ENCODE measurements at places on chromosomes 11 and 22. TPM values are rescaled to one million over a fixed set of nuclear protein-coding genes. Genes with fewer than 3 reads are reported as not detected.

The RIMBP3B gene
- total RNA-seq: 0.86 TPM

- H3K27me3 ChIP-seq: no peaks in the 10 kb centered on the region
- no peak for DNase-seq
- no peak overlapping the region for H3K27ac ChIP-seq
Observed at GRCh38 chr22:30087611-30088010, 7.3 kb downstream of the HORMAD2 start.

DNA sequence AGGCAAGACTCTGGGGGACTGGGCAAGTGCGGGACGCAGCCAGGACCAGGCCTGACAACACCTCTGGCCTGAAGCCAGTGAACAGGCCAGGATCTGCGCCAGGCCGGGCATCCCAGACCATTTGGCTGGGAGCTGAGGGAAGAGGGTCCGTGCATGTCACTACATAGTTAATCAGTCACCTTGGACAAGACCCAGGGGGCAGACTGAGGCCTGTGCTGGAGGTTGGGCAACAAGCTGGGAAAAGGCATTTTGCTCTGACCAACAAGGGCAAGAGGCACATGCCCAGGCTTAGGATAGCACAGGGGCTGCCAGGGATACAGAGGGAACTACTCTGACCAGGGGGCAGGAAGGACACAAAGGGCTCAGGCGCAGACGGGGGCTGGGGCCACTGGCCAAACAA is 7.0 kb upstream of the CHADL start:
- H3K4me1 ChIP-seq: no peaks in the 10 kb centered on the region
- no peak overlapping the region for H3K27ac ChIP-seq
- no peak for DNase-seq
- no peaks in the 10 kb centered on the region for H3K27me3 ChIP-seq
- H3K4me3 ChIP-seq: no peak overlapping the region
- peaks cover 73% of the 10 kb centered on the region for H3K36me3 ChIP-seq

GRCh38 chr11:132402071-132402684 is 1031.8 kb downstream of the NTM start:
- no peaks in the 10 kb centered on the region for H3K36me3 ChIP-seq
- H3K27ac ChIP-seq: no peak overlapping the region
- no peak for DNase-seq
- H3K4me1 ChIP-seq: no peaks in the 10 kb centered on the region
- H3K4me3 ChIP-seq: no peak overlapping the region

The APOA4 gene
- total RNA-seq: not detected

DNA sequence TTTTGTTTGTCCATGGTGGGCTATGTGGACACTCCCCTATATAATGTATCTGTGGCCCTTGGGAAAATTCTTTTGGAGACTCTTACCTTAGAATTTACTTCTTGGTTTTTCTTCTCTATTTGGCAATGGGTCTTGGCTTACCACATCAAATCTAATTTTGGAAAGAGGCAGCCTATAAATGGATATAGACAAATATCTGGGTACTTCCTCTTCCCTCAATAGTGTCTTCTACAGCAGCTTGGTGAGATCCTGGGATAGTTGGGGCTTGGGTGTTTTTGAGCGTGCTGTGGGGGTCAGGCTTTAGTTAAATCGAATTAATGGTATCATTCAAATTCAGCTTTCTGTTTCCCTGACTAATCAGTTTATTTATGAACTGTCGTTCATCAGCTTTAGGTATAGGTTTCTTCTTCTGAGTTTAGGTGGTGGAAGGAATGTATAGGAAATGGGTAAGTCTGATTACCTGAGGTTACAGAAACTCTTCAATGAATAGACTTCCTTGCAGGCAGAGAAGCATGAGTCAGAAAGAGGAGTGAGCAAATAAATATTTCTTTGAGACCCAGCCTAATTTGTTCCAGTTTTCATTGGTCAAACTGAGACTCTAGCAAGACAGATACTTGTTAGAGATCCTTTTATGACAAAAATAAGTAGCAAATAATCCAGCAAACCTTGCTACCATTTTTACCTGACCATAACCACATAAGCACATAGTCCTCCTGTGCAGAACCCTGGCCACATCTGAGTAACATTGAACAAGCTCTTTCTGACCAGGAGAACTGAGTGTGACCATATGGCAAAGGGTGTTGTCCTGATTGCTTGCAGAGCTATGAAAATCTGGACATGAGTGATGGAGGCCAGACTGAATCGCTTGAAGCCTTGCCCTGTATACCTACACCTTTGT is 68.6 kb upstream of the SORL1-AS1 start:
- no peaks in the 10 kb centered on the region for H3K36me3 ChIP-seq
- no peaks in the 10 kb centered on the region for H3K27me3 ChIP-seq
- H3K27ac ChIP-seq: no peak overlapping the region
- no peak overlapping the region for H3K4me3 ChIP-seq
- H3K4me1 ChIP-seq: peaks cover 7% of the 10 kb centered on the region

- H3K27me3 ChIP-seq: no peaks in the 10 kb centered on the region
- H3K27ac ChIP-seq: no peak overlapping the region
- H3K36me3 ChIP-seq: no peaks in the 10 kb centered on the region
Observed at GRCh38 chr22:47457509-47458300, 695.3 kb downstream of the TBC1D22A start.

Measured in upper lobe of left lung (tissue), 6 donors.